GM13976 (cell line): ENCODE measurements at places on chromosomes 2 and 18.

DNA sequence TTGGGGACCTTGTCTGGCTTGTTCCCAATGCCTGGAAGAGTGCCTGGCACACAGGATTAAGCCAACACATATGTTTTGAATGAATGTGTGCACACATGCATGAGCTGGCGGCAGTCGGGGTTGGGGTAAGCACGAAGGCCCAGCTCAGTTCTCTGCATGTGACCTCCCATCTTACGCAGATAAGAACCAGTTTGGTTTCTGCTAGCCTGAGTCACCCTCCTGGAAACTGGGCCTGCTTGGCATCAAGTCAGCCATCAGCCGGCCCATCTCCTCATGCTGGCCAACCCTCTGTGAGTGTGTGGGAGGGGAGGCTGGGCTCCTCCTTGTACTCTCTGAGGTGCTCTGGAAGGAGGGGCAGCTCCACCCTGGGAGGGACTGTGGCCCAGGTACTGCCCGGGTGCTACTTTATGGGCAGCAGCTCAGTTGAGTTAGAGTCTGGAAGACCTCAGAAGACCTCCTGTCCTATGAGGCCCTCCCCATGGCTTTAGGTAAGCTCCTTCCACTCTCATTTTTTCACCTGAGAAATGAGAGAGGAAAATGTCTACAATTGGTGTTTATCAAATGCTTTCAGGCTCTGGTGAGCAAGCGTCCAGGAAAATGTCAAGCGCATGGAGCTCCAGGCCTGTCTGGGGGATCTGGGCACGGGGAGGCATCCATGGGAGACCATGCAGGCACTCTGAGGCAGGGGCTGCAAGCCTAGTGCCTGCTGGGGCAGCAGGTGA, 9.7 kb upstream of the IL1RN start:
- DNase-seq, result no peak

DNA sequence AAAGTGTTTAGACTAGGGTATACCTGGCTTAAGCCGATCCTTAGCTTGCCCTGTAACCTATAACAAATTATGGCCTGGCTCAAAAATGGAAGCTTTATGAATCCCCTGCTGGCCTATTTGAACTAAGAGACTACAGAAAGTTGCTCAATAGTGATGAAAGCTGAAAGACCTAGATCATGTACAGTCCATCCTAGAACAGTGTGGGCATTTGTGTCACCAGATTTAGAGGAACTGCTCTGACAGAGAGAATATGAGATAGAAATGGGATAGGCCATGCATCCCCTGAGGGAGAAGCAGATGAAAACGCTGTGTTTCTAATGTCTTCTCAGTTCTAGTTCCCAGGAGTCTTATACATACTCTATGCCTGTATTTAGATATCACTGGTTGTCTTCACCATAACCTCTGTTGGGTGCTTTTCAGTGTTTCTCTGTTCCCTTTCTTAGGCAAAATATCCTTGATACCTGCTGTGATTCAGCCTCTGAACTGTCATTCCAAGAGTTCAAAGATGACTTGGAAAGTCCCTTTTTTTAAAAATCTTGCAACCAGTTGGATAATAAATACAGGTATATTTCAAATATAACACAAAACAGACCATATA, 246.9 kb upstream of the SLC39A10 start:
- DNase-seq, result peak; percentile 22

- DNase-seq, result no peak
Observed at GRCh38 chr2:127139766-127140165, 32.8 kb upstream of the BIN1 start.

DNA sequence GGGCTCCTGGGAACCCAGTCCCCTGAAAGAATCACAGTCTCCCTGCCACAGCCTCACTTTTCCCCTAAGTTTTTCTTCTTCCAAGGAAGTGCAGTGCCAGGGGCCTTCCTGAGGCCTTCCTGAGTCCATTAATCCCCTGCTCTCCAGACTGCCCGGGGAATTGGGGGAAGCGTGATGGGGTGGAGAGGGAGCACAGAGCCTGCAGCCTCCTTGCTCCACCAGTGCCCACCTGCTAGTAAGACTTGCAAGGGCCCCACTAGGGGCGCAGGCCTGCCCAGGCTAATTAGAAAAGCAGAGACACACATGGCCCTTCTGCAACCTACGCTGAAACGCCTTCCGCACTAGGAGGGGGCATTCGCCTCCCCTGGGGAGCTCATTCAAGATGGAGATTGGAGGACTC, 110.6 kb downstream of the MRO start:
- DNase-seq, result no peak

- no peak for DNase-seq
Observed at GRCh38 chr2:196503398-196503797, 136.1 kb upstream of the CCDC150 start.

DNA sequence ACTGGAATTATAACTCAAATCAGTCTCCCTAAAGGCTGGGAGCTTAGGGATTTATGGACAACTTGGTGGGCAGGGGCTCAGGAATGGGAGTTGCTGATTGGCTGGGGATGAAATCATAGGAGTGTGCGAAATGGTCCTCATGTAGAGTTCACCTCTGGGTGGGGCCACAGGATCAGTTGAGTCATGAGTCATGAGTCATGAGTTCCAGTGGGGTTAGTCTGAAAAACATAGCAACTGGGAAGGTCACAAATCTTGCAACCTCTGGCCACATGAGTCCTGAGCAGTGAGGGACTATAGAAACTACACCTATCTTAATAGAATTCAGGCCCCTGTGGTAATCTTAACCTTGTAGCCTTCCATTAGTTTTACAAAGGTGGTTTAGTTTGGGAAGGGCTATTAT, 383.3 kb downstream of the RBM43 start:
- no peak for DNase-seq
